ENCODE measurements at places on chromosomes 11 and 22.

DNA sequence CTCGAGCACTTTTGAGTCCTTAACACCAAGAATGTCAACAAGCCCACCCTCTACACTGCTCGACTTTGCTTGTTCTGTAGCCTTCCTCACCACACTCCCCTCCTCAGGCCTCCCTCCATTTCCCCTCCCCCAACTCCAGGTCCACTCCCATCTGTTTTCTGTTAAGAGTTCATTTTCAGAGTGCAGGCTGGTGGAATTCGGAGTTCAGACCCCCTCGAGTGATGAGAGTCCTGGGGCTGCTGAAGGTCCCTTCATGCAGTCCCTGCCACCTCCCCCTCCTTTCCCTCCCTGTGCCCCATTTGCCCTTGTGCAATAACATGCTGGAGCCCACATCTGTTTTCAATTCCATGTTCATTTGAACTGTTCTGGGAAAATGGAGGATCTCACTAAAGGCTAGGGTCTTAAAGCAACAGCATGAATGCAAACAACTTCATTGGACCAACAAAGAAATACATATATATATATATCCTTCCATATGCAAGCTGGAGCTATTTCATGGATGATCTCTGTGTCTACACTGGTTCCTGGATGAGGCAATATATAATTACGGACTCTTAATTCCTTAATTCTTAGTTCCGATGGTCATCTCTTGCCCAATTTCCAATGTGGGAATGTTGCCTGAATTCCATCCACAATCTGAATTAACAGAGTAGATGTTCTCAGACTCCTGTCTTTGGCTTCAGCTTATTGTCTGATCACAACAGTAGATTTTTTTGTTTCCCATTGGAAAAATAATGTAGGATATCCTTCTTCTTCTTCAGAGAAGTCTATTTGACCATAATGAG lies 340.4 kb downstream of the ETS1 start:
- no peak for DNase-seq

GRCh38 chr22:38066381-38067027 lies 9.3 kb downstream of the PICK1 start:
- DNase-seq = no peak

DNA sequence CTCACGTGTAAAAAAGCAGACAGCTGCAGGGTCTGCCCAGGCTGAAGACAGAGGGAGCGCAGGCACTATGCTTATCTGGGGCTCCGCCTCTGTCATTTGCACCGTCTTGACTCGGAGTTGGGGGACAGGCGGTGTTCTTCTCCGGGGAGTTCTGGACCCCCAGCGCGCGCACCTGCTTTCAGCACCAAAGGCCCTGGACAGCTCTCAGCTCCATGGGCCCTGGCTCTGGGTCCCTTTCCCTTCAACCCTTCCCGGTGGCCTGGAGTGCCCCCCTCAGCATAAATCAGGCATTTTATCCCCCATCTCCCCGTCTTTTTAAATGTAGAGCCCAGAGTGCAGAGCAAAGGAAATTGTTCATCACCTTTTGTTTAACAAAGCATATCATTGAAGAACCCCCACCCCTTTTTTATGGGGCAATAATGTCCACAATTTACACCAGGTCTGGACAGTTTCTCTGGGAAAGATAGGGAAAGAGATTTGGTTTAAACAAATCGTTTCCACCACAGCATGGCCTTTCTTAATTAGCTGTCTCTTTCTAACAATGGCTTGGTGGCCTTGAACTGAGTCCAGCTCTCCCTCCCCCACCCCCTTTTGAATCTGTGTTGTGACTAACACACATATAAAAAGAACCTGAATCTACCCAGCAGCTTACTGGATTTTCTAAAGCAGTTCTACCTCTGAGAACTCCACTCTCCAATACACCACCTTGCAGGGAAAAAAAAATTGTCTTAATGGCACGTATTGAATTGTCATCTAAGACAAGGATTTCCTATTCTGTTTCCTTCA lies 1.7 kb downstream of the SEZ6L start:
- peak; percentile 53 for DNase-seq

- no peak for DNase-seq
Measured at GRCh38 chr11:71971680-71972079, 27.0 kb upstream of the IL18BP start.

- DNase-seq = no peak
Measured at GRCh38 chr11:10451426-10452116, 3.5 kb upstream of the AMPD3 start.

DNA sequence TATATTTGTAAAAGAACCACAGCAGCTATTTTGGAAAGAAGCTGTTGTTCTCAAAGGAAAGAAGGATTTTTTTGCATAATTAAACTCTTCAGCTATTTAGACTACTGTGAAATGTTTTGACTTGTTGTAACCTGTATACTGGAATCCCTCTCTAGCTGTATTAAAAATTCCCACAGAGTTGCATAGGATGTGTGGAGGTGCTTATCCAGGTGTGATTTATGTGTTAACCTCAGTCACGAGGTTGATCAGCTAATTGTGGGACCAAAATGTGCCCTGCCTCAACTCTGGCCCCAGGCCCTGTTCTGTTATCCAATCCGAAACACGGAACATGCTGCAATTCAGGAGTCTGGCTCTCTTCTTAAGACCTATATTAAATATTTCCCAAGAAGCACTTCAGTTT lies 70.1 kb downstream of the LIF start:
- no peak for DNase-seq

DNA sequence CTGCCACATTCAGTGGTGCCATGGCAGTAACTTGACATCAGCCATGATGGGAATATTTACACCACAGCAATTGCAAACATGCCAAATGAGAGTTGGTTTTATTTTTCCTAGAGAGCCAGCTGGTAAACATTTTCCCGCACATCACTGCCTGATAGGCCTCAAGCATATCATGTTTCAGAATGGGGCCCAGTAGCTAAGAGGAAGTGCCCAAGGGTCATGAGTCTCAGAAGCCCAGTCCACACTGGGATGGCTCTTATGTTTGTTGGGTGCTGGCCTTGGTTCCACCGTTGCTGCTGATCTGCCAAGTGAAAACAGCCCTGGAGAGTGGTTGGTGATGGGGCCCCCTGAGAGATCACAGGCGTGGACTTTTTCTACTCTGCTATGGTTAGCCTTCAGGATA lies 64.3 kb upstream of the NAV2 start:
- no peak for DNase-seq

GRCh38 chr11:111540114-111540936 lies at the start of gene LAYN:
Gene LAYN (plus strand): TSS chr11:111540720. CDS start chr11:111540844, 124 bp downstream.
- no peak for DNase-seq

DNA sequence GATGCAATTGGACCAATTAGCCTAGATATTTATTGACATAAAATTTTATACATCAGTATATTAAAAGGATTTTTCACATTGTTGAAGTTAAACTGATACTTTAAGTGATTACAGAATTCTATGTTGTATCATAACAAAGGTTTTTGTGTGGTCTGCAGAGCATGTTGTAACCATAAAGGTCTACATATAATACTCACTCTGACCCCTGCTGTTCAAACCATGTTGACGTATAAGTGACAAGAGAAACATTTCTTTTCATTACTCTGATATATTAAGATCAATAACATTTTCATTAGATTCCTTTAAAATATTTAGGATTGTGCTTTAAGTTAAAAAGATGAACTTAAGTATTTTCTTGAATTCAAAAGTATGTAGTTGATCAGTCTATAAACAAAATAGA lies 63.9 kb downstream of the GAS2 start:
- DNase-seq = no peak

DNA sequence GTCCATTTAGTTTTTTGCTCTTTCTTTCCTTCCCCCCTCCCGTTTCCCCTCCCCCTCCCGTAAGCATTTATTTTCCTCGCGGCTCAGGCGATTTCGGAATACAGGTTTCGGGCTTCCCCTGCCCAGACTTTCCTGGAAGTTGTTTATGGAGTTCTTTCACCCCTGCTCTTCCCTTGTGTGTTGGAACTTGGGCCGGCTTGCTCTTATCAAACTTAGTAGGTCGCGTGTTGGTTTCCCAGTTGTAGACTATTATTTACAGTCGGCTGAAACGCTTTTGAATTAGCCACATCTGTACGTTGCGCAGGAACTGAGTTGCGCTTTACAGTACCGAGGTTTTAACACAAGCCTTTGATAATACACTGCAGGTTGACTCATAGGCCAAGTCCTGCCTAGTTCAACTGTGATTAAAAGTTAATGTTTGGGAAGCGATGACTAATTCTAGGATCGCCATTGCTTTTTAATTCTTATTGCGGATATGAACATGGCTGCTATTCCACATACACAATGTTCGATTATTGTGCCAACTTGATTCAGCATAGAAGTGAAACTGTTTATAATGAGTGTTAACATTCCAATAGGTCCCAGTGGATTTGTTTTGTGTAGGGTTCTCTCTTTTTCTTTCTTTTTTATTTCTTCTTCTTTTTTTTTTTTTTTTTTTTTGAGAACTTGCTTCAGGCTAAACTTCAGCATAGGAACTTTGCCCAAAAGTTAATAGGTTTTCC lies 1.7 kb downstream of the YAP1 start:
- DNase-seq = peak; percentile 26

GRCh38 chr11:22317656-22318055 lies 20.5 kb upstream of the SLC17A6 start:
- DNase-seq = no peak

DNA sequence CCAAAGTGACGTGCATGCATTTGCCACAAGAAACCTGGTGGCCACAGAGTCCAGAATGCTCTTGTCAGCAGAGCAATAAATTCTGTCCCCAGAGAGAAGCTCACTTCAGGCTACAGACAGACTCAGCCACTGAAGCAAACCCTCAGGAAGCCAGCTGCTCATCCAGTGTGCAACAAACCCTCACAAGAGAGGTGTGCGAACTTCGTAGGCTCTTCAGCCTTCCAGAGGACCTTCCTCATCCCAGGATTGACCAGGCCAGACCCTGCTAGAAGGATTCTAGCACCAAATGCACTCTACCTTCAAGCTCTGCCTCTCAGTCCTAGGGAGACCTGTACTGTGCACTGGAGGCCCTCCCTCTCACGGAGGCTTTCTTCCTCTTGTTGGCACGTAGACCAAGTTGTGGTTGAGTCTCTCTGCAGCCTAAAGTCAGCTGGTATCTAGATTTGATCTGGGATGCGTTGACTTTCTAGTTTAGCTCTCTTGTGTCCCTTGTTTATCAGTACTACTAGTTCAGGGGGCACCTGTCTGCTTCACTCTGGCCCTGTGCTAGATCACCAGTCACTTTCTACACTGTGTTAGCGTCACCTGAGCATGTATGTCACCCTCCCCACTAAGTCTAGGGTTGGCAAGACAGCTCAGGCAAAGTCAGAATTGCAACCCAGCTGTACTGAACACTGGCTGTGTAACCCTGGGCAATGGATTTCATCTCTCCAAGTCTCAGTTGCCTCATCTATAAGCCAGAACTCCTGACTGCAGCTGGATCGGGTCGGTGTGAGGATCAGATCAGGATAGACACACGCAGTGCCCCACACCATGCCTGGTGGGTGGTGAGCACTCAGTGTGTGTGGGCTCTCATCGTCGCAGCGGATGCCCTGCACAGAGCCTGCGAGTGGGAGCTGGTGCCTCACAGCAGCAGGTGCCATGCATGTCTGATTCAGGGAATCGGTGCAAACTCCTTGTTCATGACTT lies 22.1 kb upstream of the TMPRSS13 start:
- no peak for DNase-seq

DNA sequence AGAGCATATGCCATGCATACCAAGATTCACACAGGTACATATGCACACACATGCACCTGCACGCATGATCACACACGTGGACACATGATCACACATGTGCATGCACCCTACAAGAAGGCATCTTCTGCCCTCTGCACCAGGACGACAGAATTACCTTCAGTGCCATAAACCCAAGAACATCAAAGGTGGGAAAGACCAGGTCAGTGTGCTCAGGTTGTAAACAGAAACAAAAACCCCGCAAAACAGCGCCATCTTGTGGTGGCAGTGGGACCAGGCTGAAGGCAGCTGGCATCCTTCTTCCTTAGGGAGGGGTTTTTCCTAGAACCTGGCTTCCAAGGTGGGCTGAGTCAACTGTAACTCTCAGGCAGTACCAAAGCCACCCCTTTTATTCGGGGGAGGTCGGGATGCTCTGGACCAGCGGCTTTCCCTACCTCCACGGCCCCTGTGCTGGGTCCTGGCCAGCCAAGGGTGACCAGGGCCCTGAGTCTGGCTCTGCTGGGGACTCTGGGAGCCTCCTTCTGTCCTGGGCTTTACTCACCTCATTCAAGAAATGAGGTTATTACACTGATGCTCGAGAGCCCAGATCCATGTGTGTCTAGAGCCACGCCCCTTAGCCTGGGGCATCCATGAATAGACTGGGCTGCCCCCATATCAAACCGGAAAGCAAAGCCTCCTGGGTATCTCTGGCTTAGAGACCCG lies 69.4 kb upstream of the FGF3 start:
- DNase-seq = peak; percentile 80

DNA sequence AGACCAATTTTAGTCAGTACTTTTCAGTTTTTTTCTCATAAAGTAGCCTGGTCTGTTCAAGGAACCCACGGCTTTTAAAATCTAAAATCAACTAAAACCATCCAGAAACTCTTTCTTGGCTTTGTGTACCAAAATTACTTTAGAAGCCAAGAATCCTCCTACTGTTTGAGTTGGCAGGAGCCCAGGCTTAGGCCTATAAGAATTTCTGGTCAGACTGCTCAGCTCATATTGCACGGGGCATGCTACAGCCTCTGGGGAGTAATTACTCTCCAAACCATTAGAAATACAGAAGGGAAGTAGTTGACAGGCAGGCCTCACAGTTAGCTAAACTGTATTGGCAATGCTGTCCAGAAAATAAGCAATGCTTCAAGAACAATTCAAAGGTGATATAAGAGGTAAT lies 1862.9 kb upstream of the RAG2 start:
- peak; percentile 1 for DNase-seq

- no peak for DNase-seq
Measured at GRCh38 chr11:1228921-1229451, 6.1 kb downstream of the MUC5B start.

GRCh38 chr11:65506290-65506771 lies 7.5 kb downstream of the MALAT1 start:
- DNase-seq = no peak

GRCh38 chr11:12102588-12103410 lies 7.6 kb upstream of the MICAL2 start:
- DNase-seq = peak; percentile 47

GRCh38 chr22:40421082-40421350 lies 50.6 kb downstream of the SGSM3 start:
- no peak for DNase-seq

- no peak for DNase-seq
Measured at GRCh38 chr11:19281041-19281440, 40.3 kb upstream of the E2F8 start.

DNA sequence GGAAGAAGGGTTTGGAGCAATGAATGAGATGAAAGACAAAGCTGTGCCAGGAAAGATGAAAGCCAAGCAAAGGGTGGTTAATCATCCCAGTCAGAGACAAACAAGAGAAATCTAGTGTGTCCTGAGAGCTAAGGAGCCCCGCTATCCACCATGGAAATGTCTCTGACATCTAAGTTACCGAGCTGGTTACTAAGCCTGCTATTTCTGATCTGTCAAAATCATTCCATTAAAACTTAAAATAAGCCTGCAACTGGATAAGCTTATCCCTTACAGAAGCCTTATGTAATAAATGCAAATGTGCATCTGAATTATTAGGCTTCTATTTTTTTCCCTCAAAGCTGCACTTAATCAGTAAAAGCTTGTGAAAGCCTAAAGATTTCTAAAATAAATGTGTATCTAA lies 22.1 kb upstream of the SESN3 start:
- DNase-seq = no peak
